ENCODE measurements at places on chromosomes 1 and 21. TPM values are rescaled to one million over a fixed set of nuclear protein-coding genes. Genes with fewer than 3 reads are reported as not detected.

KCNE1 gene
- total RNA-seq = not detected

GRCh38 chr1:226248091-226248490 is 24.6 kb downstream of the MIXL1 start:
- DNase-seq = no peak

DNA sequence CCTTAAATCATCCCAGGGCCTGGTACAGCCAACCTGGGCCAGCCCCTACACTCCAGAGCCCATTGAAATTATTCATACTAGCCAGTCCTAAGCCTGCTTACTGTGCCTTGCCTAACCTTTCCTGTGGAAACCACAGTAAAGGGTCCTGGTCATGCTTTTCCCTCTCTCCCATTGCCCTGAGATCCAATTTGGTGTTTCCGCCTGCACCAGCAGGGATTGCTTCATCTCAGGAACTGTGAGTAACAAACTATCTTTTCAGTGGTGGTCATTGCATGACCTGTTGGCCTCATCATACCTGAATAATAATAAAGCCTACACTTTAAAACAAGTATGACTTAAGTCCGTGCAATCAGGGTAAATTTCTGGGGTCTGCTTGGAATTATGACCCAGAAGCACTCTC is 18.7 kb upstream of the GALNT2 start:
- no peak for DNase-seq

DNA sequence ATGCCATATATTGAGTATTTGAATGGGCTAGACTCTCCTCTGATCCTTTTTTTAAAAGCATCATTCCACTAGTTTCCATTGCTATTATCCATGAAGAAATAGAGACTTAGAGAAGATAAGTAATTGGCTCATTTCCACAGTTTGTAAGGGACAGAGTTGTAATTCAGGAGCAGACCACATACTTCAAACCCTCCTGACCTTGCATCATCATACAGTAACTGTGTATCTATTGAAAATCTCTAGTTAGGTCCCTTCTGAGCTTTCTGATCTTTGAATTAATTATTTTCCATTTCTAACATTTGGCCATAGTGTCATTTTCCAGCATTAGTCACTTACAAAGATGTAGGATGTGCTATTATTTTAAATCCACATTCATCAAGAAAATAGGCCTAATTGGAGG is 386.5 kb upstream of the ST6GALNAC5 start:
- DNase-seq = no peak

DNA sequence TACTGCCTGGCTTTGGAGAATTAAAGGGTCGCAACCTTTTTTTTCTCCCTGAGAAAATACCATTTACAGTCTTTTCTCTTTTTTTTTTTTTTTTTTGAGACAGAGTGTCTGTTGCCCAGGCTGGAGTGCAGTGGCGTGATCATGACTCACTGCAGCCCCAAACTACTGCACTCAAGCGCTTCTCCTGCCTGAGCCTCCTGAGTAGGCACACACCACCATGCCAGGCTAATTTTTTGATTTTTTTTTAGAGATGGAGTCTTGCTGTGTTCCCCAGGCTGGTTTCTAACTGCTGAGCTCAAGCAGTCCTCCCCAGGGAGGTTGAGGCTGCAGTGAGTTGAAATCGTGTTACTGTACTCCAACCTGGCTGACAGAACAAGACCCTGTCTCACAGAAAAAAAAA is 24.6 kb downstream of the UBE4B start:
- no peak for DNase-seq

GRCh38 chr1:168298446-168298845 is 17.8 kb downstream of the TBX19 start:
- no peak for DNase-seq

CNR2 gene
- total RNA-seq = not detected

DNA sequence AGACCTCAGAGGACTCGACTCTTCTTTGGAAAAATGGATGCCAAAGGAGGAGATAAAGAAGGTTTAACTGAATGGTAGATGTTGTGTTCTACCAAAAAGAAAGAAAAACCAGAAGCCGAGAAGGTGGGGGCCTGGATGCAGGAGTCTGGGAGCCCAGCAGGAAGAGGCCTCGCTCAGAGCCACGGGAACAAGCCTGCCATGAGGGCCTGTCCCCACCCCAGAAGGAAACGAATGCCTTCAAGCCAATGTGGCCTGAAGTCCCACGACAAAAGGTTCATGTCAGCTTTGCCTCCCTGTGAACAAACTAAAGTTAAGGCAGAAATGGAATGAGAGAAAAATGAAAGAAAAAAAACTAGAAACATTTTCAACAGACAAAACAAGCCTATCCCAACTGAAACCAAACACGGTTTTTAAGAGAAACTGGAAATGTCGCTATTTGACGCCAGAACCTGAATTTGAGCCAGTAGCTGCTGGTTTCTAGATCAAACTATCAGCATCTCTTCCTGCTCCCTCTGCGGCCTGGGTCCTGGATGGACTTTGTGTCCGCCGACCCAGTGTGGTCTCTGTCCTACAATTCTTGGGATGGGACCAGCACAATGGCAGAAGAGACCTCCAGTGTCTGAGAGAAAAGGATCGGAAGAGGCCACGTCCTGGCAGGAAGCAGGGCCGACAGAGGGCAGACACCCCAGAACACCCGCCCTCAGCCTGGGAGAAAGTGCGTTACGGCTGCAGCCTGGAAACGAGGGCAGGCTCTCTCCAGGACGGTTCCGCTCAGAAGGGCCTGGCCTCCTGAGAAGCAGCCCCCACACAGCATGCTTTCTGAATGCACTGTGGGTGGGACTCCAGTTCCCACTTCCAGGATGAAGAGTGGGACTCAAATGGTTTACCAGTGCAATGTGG is 35.2 kb downstream of the SLC45A1 start:
- no peak for DNase-seq

DNA sequence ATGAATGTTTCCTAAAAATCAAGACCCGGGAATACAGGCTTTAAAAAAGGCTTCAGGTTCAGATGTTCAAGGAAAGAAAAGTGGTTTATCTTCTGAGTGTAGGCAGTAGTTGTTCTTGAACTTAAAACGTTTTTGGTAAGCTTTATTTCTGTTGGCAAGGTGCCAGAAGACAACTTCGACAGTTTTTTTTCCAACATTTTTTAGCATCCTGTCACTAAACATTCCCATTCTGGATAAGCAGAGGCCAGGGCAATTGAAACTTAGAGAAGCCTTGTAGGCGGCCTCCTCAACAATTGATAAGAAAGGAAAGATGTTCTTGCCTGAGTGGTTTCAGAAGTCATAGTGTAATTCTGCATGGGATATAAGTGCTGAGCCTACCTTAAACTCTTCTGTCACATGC is 66.7 kb downstream of the PATJ start:
- no peak for DNase-seq

TBX19 gene
- total RNA-seq = 3.3 TPM

DNA sequence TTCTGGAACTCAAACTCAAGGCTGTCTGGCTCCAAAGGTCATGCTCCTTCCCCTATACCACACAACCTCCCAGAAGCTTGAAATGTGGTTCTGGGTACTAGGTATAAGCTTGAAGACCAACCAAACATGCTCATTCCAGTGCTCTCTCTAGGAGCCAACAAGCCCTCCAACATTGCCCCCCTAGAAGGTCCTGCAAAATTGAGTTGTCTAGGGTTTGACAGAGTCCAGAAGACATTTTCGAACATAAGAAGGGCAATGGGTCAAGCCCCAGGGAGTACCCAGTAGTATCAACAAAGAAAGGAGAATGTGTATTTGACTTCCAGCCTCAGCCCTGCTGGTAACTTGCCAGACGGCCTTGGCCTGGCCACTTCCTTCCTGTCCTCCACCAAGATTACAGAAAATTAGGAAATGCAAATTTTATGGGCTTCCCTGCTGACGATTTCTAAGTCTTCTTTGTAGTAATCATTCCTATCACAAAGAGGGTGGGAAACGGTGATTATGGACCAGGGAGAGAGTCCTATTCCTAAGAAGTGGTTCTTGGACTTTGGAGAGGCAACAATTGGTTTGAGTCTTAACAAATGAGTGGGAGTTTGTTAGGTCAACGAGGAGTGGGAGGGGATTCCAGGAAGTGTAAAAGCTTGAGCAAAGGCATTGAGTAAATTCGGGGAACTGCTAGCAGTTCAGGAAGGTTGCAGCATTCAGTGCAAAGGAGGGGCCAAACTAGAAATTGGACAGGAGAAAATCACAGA is 18.7 kb upstream of the SLAMF1 start:
- no peak for DNase-seq

- no peak for DNase-seq
Measured at GRCh38 chr21:18602711-18603110, 199.1 kb upstream of the TMPRSS15 start.

DNA sequence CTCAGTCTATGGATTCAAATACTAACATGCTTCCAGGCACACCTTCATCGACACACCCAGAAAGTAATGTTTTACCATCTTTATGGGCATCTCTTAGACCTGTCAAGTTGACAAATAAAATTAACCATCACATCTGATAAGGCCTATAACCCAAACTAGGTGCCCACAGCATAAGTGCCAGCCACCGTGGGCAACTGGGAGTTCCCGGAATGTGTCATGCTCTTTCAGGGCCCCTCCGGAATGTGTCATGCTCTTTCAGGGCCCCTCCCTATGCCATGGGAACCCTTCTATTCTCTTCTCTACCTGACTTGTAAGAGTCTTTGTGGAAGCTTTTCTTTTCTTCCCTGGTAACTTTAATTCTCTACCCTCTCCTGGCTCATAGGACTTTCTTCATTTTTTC is 26.6 kb downstream of the KRTAP24-1 start:
- no peak for DNase-seq

DNA sequence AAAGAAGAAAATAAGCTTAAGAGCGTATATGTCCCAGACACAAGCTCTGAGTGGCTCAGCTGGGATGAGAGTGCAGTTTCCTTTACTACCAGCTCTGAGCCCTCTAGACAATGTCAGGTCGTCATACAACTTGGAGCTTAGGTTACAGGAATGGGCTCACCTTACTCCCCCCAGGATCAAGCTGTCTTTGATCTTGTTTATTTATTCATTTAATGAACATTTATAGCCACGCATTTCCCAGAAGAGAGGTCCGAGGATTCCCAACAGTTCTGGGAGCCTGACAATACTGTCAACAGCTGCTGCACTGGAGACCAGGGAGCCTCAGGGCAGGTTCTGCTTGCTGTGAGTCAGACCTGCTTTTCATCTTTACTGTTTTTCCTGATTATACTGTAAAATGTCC is 378.9 kb downstream of the PLPP3 start:
- no peak for DNase-seq

CLCNKB gene
- not detected for total RNA-seq

- no peak for DNase-seq
Measured at GRCh38 chr1:160255781-160256300, 6.5 kb downstream of the DCAF8 start.

GRCh38 chr1:121472017-121472416 is 287.2 kb downstream of the SRGAP2C start:
- no peak for DNase-seq

DNA sequence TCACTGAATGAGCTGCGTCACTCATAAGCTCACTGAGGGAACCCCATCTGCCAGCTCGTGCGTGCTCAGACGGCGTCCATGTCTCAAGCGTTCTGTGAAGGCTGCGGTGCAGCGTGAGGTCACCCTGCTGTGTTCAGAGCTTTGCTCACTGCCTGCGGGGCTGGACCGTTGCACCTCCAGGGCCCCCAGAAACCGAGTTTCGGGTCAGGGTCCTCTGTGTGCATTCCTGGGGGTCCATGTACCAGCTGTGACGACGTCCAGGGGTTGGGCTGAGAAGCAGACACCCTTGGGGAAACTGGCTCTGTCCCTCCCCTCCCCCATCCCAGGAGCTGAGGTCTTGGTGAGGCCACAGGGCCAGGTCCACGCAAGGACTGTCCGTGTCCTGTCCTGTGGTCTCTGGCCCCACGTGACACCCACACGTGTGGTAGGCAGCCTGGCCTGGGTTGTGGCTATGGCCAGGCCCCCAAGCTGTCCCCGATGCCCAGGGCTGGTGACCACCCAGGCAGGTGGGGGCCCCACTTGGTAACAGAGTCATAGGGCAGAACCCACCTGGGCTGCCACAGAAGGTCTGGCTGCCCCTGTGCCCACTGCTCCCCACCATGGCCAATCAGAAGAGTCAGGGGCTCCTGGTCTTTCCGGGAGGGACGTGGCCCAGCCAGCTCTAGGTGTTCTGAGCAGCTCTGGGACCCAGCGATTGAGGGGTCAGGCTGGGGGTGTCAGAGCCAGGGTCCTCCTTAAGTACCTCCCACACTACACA is 24.4 kb downstream of the FTCD start:
- DNase-seq = no peak

DNA sequence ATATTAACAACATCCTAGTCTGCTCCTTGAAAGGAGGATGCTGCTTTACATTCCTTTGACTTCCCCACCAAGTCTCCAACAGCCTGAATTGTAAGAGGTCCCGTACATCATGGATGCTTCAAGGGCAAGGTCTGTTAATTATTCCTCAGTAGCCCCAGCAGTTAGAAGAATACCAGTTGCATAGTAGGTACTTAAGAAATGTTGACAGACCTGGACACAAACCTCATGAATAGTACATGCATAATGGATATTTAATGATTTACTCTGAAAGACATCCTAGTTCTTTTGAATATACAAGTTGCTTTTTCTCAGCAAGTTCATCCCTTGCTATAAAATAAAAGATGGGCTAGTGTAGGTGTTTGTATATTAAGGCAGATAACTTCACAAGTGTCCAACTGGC is 112.1 kb upstream of the DPYD start:
- no peak for DNase-seq

DNA sequence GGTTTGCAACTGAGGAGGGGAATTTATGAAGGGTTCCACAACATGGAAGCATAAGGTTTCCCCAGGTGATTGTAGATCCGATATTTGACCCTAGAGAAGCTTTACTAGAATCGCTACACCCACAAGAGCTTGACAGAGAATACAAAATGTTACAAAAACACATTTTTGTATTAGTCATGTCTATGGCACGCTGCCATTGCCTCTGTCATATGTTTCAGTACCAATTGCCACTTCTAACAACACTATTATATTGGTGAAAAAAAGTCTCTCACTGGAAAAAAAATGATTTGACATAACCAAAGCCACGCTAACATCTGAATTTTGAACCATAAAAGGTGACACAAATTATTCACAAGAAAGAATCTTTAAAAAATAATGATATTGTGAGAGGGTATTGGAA is 214.5 kb downstream of the KCNT2 start:
- no peak for DNase-seq

DNA sequence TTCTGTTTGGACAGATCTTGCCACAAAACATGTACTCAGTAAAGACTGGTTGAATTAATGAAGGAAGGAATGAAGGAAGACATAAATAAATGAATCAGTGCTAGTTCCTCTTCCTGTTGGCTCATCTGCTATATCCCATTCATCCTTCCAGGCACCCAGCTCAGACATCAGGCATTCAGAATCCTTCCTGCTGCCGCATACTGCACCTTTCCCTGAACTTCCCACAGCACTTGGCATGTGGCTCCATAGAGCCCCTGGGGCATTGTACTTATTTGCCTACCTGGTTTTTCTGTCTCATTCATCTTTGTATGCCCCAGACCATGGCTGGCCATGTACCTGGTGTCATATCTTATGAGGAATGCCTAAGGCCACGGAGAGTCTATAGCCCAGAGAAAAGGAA is 34.4 kb upstream of the ZNF648 start:
- no peak for DNase-seq

- DNase-seq = no peak
Measured at GRCh38 chr1:48048064-48048463, 50.9 kb upstream of the TRABD2B start.

Data from Calu3 (cell line).